ENCODE measurements at places on chromosomes 6 and 20.

GRCh38 chr6:154434662-154435061 is 75.8 kb downstream of the CNKSR3 start:
- no peak for DNase-seq

DNA sequence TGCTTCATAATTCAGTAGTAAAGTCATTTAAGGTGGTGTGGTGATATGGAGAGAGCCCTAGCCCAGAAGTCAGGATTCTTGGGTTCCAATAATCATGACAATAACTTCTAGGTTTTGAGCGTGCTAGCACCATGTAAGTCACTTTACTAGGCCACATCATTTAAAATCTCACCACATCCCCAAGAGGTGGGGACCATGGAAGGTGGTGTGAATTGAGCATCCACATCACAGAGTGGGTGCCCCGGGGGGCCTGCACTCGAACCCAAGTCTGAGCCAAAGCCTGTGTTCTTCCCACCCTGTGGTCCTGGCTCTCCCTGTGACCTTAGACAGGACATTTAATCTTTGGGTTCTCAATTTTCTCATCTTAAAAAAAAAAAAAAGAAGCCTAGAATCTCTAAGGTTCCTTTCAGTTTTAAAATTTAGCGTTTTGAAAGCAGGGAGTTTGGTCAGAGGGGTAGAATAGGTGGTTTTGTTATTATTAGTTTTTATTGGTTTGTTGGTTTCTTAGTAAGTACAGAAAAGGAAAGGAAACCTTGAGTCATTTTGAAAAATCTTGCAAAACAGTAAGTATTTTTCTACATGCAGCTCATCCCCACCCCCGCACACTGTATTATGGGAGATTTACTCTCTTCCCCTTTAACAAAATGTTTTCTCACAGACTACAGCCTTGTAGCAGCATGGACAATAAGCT is 26.4 kb downstream of the ARMC2 start:
- DNase-seq, result no peak

- DNase-seq, result no peak
Measured at GRCh38 chr6:48670546-48670945, 559.5 kb upstream of the PTCHD4 start.

GRCh38 chr6:139073118-139073517 is 44.6 kb downstream of the ABRACL start:
- no peak for DNase-seq

- no peak for DNase-seq
Measured at GRCh38 chr6:149055195-149055899, 262.2 kb upstream of the TAB2 start.

GRCh38 chr6:47028835-47029360 is 13.2 kb downstream of the ADGRF1 start:
- no peak for DNase-seq

- no peak for DNase-seq
Measured at GRCh38 chr6:141290941-141291721, 841.6 kb upstream of the GJE1 start.

DNA sequence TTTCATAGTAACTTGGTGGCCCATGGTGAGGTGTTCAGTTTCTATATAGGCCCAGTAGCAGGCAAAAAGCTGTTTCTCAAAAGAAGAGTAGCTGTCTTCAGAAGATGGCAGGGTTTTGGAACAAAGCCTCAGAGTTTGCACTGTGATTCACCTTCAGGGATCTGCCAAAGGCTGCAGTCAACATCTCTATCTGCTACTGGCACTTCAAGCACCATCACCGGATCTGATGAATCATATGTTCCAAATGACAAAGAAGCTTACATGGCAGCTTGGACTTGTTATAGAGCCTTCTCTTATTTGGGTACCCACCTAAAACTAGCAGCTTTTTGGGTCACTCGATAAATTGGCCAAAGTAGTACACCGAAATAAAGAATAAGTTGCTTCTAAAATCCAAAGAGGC is 39.5 kb downstream of the PKIB start:
- no peak for DNase-seq

DNA sequence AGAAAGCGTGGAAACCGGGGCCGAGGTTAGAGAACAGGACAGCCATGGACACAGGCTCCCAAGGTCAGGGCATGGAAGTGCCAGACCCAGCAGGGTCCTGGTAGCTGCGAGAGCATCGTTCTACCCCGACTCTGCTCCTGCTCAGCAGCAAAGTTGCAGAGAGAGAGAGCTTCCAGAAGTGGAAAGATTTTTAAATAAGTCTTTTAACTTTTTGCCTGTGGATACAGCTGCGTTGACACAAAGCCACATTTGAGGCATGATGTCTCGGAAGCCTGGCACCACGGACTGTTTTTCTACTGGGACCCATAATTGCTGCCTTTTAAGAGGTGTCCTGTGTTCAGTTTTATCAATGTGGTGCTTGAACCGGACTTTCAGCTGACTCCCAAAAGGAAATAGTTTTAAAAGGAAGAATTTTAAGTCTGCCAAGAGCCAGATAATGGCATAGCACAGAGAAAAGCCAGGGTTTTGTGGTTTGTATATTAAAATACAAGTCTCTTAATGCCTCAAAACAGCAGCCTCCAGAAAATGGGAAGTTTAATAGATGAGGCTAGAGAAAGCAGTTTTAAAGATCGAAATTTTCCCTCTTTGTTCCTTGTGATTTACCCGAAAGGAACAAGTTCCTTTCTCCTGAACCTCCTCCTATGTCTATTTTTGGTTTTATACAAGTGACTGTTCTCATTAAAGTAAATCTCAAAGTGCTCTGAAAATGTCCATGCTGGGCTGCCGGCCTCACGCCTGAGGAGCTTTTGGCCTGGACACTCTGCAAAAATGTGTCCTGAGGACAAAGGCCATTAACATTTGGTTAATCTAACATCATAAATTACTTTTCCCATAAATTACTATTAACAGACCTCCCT is 91.5 kb downstream of the RIN2 start:
- no peak for DNase-seq

DNA sequence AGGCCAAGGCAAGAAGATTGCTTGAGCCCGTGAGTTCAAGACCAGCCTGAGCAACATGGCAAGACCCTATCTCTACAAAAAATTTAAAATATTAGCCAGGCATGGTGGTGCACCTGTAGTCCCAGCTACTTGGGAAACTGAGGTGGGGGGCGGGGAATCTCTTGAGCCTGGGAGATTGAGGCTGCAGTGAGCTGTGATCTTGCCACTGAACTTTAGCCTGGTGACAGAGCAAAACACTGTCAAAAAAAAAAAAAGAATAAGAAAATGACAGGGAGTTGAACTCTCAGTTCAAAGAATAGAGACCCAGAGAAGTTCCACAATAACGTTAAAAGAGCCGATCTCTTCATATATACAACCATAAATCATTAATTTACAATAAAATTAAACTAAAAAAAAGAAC is 24.8 kb upstream of the AMD1 start:
- no peak for DNase-seq
